Stimulated activated CD4-positive, alpha-beta T cell treated with anti-CD3 and anti-CD28 coated beads, TNF-alpha, amount 100 ng/mL, for 1 hour (primary cell): ENCODE measurements at places on chromosomes 5 and 9.

GRCh38 chr5:132746954-132747615, at the start of gene CCNI2:
TSS of gene CCNI2 (plus strand) at chr5:132747426. CDS start at chr5:132747496, 70 bp downstream.
- no peak for DNase-seq

DNA sequence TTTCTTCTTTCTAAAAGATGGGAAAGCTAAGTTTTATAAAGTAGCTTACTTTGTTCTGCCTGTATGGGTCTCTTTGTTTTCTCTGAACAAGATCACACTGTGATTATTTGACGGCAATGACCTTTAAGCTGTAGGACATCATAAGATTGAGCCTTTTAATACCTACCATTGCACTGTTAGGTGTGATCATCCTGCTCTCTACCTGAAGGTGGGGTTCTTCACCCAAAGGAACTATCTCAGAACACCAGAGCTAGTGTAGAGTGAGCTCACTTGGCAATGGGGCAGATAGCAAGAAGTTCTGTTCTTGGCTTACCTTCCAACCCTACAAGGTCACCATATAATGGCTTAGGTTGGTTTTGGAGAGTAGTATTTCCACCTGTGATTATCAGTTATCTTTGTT, 200.2 kb downstream of the SPATA31D1 start:
- DNase-seq, result no peak

- no peak for DNase-seq
Observed at GRCh38 chr9:34550681-34551270, 28.0 kb upstream of the ENHO start.

DNA sequence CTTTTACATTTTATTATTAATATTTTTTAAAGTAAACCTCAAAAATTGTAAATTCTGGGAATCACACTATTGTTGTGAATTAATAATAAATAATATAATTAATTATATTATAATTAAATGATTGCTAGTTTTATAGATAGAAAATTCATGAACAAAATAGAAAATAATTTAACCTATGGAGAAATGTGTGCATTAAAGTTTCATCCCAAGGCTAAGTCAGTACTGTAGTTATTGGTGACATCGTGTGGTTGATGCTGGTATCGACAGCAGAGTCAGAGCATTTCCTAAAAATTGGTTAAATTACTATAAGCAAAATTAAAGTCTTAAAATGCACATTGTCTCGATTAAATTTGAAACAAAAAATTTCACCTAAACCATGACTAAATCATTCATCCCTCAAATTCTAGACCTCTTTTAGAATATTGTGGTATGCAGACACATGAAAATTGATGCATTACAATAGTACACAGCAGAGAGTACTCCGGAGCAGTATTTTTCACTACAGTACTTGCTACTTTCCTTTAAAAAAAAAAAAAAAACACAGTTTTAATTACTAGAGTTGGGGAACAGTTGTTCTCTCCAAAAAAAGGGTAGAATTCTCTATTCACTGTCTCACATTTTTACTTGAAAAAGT, 73.9 kb downstream of the RORB start:
- DNase-seq, result no peak

DNA sequence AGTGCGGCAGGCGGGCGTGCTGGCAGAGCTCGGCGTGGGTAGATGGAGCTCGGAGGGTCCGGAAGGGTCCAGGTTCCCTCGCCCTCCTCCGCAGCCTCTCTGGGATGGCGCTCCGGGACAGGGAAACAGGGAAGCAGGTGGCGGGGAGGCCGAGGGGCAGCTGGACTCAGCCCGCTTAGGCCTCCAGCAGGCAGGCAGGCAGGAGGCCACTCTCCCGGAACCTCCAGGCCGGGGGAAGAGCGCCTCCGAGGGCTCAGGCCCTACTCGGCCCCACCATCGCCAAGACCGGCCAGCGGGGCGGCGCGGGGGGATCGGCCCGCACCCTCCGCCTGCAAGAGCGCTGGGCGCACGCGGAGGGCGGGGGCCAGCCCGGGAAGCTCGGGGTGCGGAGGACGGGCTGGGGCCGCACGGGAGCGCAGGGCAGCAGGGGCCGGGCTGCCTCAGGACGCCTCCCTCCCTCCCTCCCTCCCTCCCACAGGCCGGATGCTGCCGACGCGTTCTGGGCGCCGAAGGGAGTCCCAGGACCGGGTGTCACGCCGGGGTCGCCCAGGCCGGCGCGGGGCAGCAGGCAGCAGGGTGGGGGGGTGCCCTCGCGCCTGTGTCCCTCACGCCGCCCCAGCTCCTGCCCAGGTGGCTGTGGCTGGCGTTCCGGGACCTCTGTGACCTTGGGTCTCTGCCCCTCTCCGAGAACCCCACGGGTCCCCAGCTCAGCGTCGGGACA, 977 bp downstream of the MGAT4B start:
- DNase-seq, result no peak

- DNase-seq, result no peak
Observed at GRCh38 chr9:125839317-125839716, 92.1 kb downstream of the PBX3 start.

DNA sequence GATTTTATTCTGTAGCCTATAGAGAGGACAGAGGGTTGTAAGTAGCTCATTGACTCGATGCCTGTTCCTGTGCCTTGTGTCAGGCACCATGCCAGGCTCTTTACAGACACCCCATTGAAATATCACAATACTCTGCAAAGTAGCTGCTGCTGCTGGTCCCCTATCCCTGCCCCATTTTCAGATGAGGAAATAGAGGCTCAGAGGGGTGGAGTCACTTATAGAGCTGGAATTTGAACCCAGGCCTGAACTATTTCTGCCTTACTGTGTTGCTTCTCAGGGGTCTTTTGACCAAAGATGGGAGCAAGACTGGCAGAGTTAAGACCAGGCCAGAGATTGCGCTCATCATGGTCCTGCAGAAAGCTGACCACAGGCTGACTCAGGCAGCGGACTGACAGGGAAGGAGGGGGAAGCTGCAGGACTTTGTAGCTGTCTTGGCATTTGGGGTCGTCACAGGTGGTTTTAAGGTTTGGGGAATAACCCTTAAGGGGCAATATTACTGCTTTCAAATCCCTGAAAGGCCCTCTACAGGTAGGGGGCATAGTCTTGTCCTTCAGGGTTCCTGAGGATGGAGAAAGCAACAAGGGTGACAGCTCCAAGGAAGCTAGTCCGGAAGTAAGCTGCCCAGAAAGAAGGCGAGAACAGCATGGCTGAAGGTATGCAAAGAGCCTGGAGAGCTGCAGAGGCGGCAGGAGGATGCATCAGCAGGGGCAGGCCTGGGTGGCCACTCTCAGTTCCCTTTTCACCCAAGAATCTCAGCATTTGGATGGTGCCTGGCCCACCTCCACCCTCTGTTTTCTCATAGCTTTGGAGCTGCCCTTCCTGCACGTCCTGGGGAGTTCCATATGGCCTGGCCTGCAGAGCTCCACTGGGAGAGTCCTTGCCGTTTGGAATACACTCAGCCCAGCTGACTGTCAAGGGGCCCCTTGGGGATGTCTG, 18.3 kb upstream of the NDST1 start:
- no peak for DNase-seq

- DNase-seq, result no peak
Observed at GRCh38 chr9:33227008-33227398, 13.0 kb upstream of the SPINK4 start.

GRCh38 chr5:180352116-180353047, 754 bp downstream of the GFPT2 start:
- DNase-seq, result no peak

GRCh38 chr5:166982226-166982625, 1309.2 kb upstream of the WWC1 start:
- no peak for DNase-seq

DNA sequence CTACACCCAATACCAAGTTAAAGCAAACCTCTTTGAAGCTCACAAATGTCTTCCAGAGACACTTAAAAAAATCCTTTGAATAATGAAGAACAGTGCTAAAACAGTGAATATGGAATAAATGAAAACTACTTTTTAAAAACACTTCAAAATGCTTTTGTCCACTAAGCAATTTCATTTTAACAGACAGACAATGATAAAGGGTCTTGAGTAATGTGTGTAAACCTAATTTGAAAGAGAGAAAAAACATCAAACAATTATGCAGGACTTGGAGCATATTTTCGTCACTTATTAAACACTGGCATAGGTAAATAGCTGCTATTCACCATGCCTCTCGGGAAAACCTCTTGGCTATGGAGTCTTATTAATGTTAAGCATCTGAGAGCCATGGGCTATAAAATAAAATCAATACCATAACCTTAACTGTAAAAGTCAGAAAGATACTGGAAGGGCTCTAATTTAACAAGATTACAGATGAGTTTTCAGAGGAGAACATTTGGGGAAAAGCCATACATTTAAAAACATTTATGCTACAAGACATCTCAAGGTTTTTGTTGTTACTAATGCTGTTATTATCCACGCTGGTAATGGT, 177.8 kb downstream of the NFIB start:
- DNase-seq, result no peak

- no peak for DNase-seq
Observed at GRCh38 chr5:134371834-134372340, 518 bp downstream of the UBE2B start.

- DNase-seq, result no peak
Observed at GRCh38 chr5:149826574-149826973, 96.5 kb downstream of the PPARGC1B start.

GRCh38 chr9:93617273-93617672, 40.9 kb downstream of the PHF2 start:
- DNase-seq, result no peak

DNA sequence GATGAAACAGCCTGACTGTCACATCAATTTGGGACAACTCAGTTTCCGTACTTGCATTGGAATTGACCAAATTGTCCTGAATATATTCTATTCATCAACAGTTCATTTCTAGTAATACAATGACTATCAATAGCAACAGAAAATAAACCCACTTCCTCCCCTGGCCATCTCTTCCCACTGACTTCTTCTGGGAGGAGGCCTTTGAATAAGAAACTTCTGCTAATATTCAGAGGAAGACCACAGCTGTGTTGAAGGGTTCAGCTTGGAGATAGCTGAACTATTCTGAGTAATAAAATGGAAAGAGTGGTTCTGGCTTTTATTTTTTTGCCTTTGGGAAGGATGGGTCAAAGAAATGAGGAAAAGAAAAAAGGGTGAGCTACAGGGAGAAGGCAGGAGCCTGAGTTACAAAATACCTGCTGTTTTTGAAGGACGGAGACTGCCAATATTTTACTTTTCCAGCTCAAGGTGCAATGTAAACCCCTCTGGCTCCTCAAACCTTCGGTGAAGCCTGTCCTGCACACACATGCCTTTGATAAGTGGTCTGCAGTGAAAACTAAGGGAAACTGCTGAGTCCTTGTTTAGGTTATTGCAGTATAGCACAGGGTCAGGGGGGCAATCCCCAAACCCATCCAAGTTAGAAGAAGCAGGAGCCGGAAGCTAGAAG, 29.9 kb downstream of the FYB1 start:
- no peak for DNase-seq

DNA sequence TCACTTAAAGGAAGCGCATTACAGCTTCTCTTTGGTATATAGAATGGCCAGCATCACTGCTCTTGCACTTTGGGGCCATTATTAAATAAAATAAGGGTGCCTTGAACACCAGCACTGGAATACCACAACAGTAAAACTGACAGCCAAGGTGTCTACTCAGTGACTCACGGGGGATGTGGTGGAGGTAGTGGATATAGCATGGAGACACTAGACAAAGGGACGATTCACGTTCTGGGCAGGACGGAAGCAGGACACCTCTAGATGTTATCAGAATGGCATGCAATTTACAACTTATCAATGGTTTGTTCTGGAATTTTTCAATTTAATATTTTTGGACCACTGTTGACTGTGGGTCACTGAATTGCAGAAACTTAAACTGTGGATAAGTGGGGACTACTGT, 32.9 kb upstream of the PDE8B start:
- no peak for DNase-seq

- DNase-seq, result no peak
Observed at GRCh38 chr9:22529426-22530199, 83.0 kb downstream of the DMRTA1 start.

DNA sequence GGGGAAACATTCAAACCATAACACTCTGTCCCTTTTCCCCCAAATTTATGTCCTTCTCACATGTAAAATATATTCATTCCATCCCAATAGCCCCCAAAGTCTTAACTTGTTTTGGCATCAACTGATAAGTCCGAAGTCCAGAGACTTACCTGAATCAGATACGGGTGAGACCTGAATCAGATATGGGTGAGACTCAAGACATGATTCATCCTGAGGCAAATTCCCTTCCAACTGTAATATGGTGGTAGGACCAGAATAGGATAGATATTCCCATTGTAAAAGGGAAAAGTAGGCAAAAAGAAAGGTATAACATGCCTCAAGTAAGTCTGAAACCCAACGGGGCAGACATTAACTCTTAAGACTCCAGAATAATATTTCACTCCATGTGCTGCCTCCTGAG, 115.6 kb upstream of the CKMT2 start:
- no peak for DNase-seq
